ENCODE measurements at places on chromosomes 1 and 21.

DNA sequence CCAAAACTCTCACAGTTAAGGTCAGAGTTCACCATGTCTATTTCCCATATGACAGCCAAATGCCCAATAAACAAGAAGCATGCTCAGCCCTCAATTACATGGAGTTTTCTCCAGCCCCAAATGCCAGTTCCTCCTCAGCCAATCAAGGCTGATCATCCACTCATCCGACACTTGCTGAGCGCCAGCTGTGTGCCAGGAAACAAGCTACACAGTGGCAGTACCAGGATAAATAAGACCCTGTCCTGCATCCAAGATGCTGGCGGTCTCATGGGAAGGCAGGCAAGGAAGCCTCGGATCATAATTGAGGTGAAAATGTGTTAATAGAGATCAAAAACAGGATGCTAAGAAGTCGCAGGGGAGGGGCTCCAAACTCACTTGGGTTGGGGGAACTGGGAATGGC lies 7.7 kb downstream of the ZBTB17 start:
- no peak for DNase-seq

- no peak for DNase-seq
Observed at GRCh38 chr1:198445872-198446271, 94.6 kb downstream of the ATP6V1G3 start.

GRCh38 chr1:201346337-201346939 lies 31.0 kb downstream of the TNNT2 start:
- peak; percentile 30 for DNase-seq

GRCh38 chr1:231950331-231951128 lies 323.9 kb downstream of the DISC1 start:
- no peak for DNase-seq

DNA sequence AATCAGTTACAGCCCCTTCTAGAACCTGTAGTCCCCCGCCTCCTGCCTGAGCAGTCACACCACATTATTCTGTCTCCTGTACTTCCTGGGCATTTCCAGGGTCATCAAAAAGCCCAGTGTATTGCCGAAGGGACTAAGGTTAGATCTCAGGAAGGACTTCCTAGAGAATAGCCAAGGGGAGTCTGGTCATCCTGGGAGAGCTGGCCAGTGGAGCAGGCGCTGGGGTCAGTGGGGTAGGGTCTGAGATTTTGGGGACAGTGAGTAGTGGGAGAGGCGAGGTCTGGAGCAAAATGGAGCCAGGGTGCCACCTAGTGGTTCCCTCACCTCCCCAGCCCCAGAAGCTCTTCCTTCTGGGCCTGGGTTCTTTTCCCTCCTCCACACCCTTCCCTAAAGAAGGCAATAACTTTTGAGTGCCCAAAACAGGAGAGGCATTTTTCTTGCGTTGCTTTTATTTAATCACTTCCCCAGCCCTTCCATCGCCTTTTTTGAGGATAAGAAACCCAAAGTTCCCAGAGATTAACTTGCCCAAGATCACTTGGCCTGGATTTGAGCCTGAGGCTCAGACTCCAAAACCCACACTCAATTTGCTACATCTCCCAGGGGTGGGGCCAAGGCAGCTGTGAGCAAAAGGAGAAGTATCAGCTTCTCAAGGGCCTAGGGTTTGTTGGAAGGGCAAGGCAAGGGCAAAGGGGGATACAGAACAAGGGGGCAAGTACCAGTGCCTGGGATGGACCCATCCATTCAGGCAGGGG lies 7.3 kb upstream of the PMVK start:
- DNase-seq = peak; percentile 54

DNA sequence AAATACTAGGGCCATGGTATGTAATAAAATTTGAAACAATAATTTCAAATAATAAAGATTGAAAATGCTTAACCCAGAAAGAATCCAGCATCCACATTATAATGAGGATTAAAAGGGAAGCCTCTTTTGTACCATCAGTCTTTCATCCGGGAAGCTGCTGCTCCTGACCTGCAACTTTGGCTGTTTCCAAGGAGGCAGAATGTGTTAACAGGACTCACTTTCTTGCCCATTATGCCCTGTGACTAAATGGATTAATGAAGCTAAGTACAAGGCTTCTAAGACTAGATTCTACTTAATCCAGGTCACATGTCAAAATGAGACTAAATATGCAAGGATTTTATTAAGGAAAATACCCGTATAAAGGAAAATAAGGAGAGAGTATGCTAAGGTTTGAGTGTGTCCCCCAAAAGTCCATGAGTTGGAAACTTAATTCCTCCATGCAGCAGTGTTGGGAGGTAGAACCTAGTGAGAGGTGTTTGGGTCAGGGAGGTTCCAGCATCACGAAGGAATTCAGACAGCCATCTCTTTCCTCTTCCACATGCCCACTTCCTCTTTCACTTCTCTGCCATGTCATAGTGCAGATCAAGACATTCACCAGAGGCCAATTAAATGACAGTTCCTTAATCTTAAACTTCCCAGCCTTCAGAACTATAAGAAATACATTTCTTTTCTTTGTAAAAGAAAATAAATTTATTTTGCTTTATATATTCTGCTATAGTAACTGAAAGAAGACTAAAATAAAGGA lies 27.7 kb downstream of the FMO2 start:
- no peak for DNase-seq

GRCh38 chr1:47433477-47434050 lies 4.3 kb upstream of the FOXD2 start:
- no peak for DNase-seq

GRCh38 chr1:109739738-109740614 lies 862 bp downstream of the GSTM3 start:
- peak; percentile 86 for DNase-seq

GRCh38 chr1:209645574-209646452 lies 6.4 kb downstream of the LAMB3 start:
- DNase-seq = peak; percentile 69

DNA sequence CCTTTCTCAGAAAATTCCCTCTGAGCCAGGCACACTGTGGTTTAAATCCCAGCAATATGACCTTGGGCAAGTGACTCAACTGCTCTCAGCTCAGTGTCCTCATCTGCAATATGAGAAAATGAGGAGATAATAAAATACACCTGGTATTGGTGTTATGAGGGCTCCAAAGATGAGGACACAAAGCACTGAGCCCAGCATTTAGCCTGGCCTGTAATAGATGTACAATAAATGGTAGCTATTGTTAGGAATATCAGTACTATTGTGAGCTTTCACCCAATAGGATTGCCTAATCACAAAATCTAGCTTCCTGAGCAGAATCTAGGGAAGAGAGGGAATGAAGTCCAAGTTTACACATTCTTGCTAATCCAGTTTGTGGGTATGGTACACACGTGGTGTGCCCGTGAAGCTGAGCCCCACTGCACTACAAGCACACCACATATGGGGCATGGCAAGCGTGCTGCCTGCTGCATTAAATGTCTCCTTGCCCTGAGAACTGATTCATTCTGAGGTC lies 24.3 kb upstream of the SLC30A1 start:
- DNase-seq = no peak

DNA sequence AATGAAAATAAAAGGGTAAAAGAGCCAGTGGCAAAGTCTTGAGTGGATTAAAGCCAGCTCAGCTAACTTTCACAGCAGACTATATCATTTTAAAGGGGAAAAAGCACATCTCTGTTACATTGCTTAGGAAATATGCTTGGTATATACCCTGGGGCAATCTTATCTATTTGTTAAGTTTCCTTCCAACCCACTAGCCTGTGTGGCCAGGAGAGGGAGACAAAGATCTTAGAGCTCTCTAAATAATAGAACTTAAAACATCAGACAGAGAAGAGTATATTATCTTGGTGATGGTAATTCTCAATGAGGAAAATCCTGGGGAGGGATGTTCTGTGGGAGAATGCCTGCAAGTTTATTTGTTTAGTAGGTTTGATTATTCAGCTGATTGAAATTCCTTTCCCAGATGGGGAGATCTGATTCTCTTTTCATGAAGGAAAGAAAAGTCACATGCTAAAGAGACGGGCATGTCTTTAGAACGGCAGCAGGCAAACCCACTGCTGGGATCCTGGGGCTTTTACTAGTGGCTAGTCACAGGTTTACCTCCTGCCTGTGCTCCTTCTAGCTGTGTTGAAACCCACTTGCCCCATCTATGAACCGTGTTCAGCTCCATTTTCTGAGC lies 3.6 kb downstream of the KCNE2 start:
- DNase-seq = peak; percentile 68

DNA sequence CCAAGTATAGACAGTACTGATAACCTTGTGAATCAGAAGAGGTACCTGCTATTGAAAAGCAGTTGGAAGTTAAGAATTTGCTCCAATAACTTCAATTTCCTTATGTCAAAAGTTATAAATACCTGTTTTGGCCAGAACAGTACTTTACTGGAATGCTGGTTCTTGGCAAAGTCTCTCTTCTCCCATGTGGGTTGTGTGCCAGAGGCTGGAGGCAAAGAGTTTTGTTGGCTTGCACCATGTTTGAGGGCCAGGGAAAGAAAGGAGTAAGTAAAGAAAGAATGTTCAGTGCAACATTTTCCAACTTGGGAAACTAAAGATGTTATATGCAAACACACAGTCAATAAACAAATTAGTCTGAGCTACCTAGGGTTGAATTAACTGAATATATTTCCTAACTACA lies 67.0 kb upstream of the DYNLT5 start:
- no peak for DNase-seq

DNA sequence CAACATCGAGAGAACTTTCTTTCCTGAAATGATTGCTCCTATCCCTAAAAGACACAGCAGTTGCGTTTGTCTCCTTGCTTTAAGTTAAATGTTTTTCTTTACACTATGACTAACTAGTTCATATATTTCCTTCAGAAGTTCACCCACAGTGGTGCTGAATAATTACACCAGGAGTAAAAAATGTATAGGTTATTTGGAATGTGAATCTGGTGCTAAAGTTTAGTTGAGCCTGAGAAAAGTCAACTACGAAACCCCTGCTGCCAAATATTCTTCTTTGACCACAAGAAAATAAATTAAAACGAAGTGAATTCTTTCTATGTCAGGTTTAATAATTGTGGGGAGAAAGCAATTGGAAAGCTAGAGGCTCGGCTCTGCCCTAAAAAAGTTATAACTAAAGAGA lies 52.8 kb downstream of the C4BPA start:
- no peak for DNase-seq

GRCh38 chr1:85580872-85581801 lies 576 bp downstream of the CCN1 start:
- DNase-seq = peak; percentile 96

- no peak for DNase-seq
Observed at GRCh38 chr1:99886841-99887240, 36.7 kb downstream of the AGL start.

GRCh38 chr1:65725064-65725463 lies 67.6 kb upstream of the PDE4B start:
- no peak for DNase-seq

GRCh38 chr1:79323239-79324025 lies 316.9 kb upstream of the ADGRL4 start:
- DNase-seq = peak; percentile 13

DNA sequence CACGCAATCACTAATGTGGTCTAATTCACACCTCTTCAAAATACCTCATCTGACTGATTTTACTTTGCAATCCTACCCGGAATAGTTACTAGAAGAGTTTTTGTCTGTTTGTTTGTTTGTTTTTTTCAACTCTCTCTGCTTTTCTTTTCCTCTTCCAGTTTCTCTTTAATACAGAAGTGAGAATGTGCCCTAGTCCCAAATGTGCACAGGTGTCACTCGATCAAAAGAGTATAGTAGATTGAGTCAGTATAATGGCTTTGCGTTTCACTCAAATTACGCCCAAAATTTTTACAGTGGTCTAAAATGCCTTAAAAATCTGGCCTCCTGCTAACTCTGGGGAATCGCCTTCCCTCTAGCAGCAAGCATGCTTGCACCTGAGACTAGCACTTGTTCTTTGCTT lies 1536.8 kb downstream of the KCNT2 start:
- DNase-seq = no peak

DNA sequence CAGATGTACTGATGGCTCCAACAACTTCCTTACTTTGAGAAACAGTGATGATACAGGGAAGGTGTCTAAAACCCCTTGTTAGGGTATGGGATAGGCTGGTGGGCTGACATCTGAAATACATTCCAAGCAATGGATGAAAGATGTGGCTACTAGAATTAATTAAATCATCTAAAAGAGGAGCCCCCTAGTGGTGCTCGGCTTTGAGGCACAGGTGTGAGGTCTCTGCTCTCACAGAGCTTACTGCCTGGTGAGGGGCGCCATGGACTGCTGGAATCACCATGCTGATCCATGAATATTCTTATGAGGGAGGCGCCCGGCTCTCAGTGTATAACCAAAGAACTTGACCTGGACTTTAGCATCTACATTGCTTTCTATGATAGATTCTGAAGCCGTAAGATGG lies 48.5 kb downstream of the GNG4 start:
- no peak for DNase-seq

- no peak for DNase-seq
Observed at GRCh38 chr1:87180682-87181081, 148.0 kb upstream of the LMO4 start.

DNA sequence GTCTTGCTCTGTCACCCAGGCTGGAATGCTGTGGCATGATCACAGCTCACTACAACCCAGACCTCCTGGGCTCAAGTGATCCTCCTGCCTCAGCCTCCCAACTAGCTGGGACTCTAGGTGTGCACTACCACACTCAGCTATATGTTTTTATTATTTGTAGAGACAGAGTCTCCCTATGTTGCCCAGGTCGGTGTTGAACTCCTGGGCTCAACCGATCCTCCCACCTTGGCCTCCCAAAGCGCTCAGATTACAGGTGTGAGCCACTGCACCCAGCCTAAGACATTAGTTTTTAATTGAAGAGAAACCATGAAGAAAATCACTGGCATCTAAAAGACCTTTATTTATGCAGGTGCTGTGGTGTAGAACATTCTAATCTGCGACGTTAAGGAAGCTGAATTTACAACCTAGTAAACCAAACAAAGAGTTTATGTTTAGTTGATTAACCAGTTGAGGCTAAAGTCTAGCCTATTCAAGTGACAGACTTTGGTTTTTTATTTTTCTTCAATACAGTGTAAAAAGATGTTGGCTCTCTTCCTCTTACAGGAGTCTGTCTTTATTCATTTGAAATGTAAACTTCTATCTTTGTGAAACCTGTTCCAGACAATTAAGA lies 52.5 kb upstream of the NBL1 start:
- no peak for DNase-seq

- peak; percentile 1 for DNase-seq
Observed at GRCh38 chr1:144551107-144551542, 41.6 kb upstream of the PPIAL4F start.

GRCh38 chr1:226485192-226485591 lies 63.4 kb upstream of the STUM start:
- DNase-seq = no peak

DNA sequence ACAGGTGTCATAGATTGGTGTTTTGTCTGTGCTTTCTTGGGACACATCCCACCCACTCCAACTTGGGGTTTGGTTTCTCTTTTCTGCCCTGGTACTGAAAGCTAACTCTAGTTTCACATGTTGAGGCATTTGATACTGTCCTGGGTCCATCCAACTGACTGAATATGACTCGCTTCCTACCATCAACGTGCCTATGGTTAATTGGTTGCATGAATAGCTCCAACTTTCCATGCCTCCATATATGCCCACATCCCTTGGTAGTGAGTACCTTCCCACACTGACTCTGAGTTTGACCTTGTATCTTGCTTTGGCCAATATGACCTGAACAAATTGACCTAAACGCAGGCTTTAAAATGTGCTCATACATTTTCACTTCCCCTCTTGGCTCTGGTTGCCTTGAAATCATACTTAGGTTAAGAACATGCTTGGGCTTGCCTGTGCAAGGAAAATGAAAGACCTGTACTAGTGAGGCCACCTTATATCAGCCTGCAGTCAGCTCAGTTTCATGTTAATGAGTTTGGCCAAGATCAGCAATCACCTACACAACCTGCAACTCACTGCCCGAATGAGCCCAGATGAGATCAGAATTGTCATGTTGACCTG lies 81.0 kb upstream of the KCNK2 start:
- DNase-seq = no peak

- DNase-seq = no peak
Observed at GRCh38 chr1:77494026-77494425, 188.4 kb downstream of the ZZZ3 start.

GRCh38 chr1:10779841-10780240 lies 16.6 kb downstream of the CASZ1 start:
- DNase-seq = no peak
